ENCODE measurements at places on chromosomes 2 and 18.

GRCh38 chr2:126828051-126828450 lies 70.6 kb upstream of the TEX51 start:
- DNase-seq = no peak

DNA sequence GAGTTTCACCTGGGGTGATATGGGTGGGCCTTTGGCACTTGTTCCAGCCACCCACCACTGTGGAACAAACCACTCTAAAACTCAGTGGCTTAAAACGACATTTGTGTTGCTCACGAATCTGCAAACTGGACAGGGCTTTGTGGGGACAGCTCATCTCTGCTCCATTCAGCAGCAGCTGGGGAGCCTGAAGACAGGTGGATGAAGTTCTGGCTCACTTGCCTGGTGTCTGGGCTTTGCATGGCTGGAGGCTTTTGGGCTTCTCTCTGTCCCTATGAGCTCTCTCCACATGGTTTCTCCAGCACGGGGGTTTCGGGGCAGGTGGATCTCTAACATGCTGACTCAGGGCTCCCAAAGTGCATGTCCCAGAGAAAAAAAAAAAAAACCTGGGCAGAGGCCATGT lies 93.0 kb upstream of the GLI2 start:
- DNase-seq = no peak

DNA sequence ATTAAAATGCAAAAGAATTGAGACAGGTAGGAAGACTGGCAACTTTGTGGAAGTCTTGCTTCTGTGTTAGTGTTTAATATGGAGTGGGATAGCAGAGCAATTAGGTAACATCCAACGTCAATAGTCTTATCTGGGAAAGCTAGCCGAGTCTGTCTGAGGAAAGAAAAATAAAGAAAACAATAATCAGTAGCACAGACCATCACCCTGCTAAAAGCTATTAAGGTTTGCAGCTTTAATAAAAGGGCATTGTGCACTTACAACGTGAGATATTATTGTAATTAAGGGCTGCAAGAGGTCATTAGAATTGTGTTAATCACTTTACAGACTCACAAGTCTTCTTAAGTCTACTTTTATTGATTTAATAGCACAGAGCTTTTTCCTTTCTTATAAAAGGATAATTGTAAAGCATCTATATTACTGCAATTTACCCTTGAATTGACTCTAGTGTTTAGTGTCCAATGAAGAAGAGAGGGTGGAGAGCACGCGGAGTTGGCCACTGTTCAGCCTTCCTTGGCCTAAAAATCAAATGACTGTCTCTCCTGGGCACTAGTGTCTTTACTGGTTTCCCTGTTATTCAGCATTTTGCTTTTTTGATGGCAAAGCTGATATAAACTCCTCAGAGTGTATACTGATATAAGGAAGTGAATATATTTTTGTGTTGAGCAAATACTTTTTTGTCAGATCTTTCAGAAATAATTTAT lies 2.0 kb downstream of the CDH7 start:
- DNase-seq = no peak

DNA sequence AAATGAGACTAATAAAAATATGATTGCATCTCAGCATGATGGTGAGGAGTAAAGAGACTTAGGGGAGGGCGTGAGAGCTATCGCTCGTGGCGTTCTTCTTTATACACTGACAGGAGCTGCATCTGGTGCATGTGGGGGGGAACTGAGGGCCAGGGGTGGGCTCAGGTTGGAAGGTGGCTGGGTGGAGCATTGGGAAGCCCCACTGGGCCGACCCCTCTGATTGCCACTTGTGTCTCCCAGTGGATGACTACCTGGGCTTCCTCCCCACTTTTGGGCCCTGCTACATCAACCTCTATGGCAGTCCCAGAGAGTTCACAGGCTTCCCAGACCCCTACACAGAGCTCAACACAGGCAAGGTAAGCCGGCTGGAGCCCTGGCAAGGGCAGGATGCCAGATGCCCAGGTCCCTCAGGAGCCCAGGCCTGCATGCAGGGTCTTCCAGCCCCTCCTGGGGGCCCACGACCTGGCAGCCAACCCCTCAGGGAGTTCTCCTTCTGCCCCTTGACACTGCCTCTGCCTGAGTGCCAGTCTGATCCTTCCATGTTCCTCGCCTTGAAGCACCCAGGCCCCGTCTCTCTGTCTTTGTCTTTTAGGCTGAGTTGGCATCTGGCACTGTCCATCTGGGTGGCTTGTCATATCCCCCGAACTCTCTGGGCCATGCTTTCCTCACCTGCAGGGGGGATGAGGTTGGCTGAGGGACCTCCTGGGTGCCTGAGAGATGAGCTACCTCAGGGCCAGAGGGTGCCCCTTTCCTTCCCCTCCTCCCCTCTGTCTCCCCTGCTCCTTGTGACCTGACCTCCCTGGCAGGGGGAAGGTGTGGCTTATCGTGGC lies 97.7 kb downstream of the DYSF start:
- no peak for DNase-seq

GRCh38 chr2:28390241-28390745 lies 2.4 kb upstream of the FOSL2 start:
- DNase-seq = peak; percentile 94

Measured in activated T-cell treated with anti-CD3 and anti-CD28 coated beads, Interleukin-2, amount 50 U/mL, for 72 hours (primary cell).